ENCODE measurements at places on chromosomes 5 and 9.

DNA sequence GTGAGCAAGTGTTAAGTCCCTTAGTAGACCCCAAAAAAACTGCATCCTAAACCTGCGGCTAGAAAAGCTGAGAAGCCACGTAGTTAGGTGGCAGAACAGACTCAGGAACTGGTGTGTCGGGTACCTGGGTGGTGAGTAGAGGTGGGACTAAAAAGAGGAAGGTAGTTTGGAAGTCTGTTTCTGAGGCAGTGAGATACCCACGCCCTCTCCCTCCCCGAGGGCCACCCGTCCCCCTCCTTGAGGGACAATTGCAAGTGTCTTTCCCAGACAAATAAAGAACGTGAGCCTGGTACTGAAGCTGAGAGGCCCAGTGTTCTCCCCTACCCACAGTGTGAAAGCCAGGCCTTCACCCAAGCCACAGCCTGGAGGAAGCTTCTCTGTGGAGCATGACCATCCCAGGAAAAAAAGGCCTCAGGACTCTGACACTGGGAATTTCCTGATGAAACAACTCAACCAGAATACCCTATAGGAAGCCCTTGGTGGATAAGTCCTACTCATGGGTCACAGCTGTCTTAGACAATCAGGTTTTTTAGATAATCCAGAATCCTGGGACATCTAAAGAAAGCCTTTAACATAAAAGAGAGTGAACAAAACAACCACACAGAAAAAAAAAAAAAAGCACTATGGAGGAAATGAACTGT is 7.0 kb upstream of the CD74 start:
- no peak for DNase-seq

GRCh38 chr9:76657265-76657664 is 107.0 kb upstream of the PCA3 start:
- no peak for DNase-seq

GRCh38 chr5:38757451-38758245 is 88.2 kb upstream of the OSMR start:
- no peak for DNase-seq

GRCh38 chr5:89232139-89232603 is 349.2 kb upstream of the MEF2C start:
- DNase-seq, result no peak

DNA sequence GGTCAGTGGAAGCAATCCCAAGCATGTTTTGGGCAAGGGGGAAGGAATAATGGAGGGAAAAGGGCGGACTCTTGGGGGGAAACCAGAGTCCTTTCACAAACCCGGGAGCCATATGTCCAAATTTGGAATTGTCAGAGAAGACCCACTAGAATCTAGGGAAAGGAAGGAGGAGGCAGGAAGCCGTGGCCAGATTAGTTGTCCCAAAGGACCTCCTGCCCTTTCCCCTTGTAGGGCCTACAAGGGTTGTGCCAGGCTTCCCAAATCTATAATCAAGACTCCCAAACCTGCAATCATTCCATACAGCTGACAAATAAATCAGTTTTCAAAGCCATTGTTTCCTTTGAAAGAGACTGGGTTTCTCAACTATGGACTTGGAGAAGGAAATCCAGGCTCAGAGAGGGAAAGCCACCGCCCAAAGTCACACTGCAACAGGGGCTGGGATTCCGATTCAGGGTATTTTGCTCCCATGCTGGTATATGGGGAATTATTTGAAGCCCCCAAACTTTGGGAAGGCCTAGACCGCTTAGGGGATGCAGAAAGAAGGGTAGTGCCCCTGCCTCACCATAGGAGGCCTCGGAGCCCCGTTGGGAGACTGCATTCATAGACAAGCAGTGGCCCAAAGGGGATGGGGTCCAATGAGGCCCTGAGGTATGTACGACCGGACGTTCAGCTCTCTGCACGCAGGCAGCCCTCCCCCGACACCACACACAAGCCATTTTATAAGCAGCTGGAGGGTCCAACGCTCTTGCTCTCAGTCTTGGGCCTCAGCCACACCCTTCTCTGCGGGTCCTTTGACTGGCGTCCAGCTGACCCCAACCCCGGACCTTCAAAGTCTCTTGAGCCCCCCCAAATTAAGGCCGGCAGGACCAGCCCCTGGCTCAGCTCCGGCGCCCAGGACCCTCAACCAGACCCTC is 815 bp downstream of the ANXA6 start:
- peak; percentile 34 for DNase-seq

DNA sequence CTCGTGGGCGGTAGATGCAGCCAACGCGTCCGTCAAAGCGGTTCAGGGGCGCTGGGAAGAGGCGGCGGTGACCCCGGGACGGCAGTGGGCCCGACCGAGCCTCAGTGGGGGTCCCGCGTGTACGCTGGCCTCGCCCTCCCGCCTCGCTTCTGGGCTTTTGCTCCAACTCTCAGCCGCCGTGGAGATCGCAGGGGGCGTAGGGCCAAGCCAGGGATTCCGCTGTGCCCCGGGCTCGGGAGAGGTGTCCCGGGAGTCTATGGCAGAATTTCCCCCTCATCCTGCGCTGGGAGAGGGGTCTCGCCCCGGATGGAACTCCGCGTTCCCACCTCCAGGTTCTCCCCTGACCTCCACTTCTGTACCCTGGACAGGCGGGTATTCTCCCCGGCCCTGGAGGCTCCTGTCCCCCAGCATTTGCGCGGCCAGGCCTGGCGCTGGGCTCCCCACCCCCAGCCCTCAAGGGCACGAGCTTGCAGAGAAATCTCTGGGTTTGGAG is 131.9 kb downstream of the MRPL36 start:
- no peak for DNase-seq

GRCh38 chr5:122984425-122984824 is 52.1 kb downstream of the PPIC start:
- DNase-seq, result no peak

GRCh38 chr9:14561929-14562405 is 131.3 kb downstream of the ZDHHC21 start:
- DNase-seq, result no peak

DNA sequence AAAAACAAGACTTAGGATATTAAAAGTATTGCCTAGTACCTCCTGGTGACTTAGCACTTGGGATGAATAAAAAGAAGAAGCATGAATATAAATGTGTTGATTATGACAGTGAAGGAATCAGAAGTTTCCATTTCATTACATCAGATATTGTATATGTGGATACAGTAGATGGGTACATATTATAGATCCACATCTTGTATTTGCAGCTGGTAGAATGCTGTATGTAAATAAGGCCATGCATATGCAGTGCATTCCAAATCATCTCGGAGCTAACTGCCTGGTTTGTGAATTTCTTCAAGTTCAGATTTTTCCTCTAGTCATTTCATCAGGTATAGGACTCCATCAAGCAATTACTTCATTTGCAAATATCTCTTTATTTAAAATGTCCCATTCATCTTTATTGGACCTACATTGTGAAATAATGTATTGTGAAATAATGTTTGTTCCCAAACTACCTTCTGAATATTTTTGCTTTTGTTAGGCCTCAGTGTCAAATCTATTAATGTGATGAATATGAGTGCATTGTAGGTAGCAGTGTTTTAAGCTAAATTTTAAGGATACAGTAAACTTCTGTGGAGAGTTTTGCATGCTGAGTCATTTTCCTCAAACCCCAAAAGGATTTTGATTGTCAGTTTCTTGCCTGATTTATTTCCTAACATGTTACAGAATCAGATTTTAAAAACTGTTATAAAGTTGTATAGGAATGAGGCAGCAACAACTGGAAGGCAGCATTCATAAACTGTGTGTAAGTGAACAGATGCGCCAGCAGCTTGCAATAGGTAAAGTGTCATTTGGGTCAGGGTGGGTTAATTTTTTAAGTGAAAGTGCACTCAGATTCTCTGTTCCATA is 370.8 kb upstream of the RIOK2 start:
- DNase-seq, result no peak

DNA sequence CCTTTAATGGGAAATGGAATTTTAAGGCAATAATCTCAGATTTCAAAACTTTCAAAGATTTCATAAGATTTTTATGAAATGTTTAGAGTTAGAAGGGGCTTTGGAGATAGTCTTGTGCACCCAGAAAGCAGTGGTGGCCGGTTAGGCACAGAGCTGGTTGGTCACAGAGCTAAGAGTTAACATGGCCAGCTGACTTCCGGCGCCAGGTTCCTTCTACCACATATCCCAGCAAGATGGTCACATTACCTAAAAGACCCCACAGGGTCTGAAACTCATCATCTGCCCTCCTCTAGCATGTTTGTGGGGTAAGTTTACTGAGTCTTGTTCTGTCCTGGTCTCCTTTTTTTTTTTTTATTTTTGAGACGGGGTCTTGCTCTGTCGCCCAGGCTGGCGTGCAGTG is 19.3 kb downstream of the QRFP start:
- DNase-seq, result no peak

DNA sequence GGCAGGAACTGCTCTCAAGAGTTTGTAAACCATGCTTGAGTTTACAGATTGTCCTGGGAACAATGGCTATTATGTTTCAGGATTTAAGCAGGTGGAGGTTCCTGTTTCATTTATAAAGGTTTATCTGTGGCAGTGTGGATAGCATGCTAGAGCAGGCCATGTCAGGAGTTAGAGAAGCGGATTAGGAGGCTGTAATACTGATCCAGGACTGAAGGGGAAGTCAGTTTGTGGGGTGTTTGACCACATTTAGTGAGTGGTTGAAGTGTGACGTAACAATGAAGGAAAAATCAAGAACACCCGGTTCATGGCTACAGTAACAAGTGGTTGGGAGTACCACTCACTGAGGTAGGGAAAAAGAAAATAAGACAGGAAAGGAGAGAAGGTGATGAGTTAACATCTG is 299.0 kb downstream of the TLR4 start:
- no peak for DNase-seq

GRCh38 chr5:59091965-59092364 is 509.1 kb downstream of the RAB3C start:
- DNase-seq, result no peak

GRCh38 chr9:121813519-121814210 is 162.2 kb downstream of the DAB2IP start:
- no peak for DNase-seq

DNA sequence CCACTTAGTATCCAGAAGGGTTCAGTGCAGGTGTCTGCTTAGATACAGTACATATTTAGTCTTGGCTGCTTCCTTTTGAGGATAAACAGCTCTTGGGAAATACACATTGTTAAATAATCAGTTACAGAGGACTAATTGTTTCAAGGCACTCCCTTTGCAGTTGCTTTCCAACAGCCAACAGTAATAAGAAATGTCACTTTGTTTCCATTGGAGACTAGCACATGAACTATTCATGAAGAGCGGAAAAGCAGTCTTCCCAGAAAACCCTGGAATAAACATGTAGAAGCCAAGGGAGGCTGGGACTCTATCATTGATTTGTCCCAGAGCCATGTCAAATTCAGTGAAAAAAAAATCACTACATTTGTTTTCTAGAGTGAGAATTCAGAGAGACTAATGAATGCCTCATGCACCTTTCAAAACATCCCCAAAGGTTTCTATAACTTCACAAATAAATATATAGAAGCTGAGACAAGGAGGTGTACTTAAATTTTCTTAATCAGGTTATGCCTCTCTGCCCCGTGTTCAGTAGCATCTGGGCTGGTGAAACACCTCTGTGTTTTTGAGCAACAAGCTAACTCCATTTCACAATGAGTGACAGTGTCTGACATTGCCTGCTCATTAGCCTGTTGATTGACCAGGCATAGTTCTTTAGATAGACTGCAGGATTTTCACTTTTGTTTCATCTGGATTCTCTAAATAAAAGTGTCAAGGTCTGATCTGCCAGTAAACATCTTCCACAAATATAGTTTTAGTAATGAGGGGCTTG is 271.5 kb downstream of the ARRDC3 start:
- DNase-seq, result no peak

DNA sequence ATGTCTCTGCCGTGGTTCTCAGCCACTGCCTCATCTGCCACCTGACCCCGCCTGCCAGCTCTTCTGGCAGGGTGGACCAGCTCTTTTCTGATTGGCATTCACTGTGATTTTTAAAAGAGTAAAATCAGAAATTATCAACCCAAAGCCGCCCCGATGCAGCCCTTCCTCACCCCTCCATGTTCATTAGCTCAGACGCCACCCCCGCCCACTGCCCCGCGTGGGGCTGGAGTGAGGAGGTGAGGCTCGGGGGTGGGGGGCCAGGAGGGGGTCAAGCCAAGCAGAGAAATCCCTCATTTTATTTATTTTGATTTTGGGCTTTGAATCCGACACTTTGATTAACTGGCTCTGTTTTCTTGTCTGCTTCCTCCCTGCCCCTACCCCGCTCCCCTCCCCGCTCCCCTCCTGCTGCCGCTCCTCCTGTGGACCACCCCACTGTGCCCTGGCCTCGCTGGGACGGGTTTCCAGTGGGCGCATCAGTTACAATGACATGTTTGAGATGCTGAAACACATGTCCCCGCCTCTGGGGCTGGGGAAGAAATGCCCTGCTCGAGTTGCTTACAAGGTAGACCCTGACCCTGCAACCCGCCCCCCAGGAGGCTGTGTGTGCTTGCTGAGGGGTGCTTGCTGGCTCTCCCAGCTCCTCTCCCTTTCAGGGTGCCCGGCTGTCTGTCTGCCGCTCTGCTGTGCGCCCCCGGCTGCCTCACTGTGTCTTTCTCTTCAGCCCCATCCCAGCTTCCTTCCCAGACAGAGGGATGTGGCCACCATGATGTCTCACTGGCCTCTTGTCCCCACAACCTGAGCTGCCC is 224.9 kb downstream of the CACNA1B start:
- no peak for DNase-seq

DNA sequence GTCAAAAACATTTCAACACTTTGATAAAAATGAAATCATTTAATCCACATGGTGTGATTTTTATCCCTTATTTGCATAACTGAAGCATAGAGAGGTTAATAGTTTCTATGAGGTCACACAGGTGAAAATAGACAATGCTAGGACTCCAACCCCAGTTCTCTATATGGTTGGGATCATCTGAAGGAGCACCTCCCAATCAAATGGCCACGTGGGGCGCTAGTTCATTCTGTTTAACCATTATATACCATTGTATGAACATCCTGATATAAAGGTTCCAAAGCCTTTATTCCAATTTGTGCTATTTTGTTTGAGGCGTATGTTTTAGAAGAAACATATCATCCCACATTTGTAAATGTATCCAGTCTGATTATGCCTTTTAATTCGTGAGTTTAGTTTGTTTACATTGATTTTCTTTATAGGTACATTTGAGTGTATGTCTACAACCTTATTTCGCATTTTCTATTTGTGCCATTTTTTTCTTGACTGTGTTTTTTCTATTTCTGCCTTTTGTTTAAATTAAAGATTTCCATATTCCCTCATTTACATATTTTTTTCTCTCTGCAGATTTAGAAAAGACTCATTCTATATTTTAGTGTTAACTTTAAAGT is 1092.0 kb downstream of the MAT2B start:
- no peak for DNase-seq

DNA sequence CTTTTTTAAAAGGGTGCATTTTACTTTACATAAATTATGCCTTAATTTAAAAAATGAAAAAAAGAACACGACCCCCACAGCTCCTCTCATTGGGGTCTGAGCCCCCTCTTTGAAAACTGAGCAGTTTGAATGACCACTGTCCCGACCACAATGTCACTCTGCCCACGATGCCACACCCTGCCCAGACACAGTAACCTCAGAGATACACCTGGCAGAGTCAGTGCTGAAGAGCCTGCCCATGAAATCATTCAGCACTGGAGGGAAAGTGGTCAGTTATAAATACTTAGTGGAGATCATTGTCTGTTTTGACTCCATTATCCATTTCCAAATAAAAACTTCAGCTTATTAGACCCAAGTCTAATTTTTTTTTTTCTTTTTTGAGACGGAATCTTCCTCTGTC is 49.3 kb downstream of the DNAJC21 start:
- DNase-seq, result no peak

- DNase-seq, result no peak
These were observed 25.4 kb upstream of the ELL2 start for GRCh38 chr5:95986937-95987520.

- no peak for DNase-seq
These were observed 35.6 kb downstream of the SKIC3 start for GRCh38 chr5:95519151-95519550.

GRCh38 chr5:10673017-10673389 is 88.0 kb downstream of the DAP start:
- DNase-seq, result no peak

Data from left cardiac atrium (tissue), 4 donors.